ENCODE measurements at places on chromosomes 7 and 10. TPM values are rescaled to one million over a fixed set of nuclear protein-coding genes. Genes with fewer than 3 reads are reported as not detected.

The ABCF2 gene
- total RNA-seq, result 48.6 TPM

The AGAP4 gene
- total RNA-seq, result 12.2 TPM

The PLPP4 gene
- total RNA-seq, result 6.7 TPM

The CREB5 gene
- 52.1 TPM for total RNA-seq

DNA sequence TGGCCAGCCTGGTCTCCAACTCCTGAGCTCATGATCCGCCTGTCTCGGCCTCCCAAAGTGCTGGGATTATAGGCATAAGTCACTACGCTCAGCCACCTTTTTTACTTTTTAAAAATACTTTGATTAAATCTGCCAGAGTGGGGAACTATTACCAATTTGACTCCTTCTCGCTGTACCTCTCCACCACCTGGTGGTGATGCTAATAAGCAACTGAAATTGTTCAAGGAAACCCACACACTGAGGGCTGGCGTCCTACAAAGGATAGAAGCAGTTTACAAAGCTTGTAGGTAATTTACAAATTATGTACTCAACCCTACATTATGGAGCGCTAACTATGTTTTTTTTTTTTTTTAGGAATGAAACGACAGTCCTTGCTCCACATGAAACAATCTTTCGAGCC, 111.1 kb downstream of the CPED1 start:
- no peak for DNase-seq

DNA sequence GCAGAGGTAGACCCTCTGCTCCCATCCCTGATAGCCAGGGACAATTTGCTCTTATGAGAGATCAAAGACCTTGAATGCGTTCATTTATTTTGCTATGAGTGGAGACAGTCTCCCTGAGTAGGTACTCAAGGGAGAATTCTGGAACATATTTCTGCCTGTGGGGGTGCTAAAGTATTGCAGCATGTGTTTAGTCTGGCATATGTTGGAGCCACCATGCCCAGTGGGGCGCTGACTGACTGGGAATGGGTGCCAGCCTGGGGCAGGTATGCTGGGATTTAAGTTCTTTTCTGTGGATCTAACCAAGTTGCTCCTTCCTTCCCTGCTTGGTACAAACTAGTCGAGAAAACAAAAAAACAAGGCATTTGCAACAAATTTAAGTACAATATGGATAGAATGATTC, 99.1 kb downstream of the JCAD start:
- DNase-seq, result no peak

GRCh38 chr7:136549756-136550155, 318.7 kb upstream of the CHRM2 start:
- DNase-seq, result no peak

- no peak for DNase-seq
Observed at GRCh38 chr10:122323941-122324675, 50.4 kb upstream of the PLEKHA1 start.

DNA sequence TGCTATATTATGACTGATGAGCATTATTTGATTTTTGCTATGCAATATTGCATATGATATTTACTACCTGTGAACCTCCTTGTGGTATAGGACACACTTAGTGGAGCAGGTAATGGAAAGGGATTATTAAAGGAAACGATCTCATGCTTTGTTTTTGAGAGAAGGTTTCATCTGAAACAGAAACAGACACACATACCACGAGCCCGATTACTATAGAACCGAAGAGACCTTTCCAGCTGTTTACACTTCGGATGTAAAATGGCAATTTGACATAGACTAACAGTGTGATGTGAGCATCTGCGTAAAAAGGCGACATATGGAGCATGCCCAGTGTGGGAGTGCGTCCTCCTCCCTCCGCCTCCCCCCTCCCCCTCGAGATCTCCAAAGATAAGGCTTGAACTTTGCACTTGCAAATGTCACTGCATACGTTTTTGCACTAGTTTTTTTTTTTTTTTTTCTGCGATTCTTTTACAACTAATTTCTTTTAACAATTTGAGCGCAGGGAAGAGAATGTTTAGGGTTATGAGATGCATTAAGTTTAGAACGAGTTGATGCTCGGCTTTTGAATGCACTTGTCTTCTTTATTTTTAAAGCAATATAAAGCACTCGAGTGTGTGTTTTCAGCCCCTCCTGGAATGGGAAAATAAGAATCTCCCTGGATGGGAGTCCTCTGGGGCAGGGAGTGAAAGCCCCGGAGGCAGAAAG, 251.0 kb downstream of the NSUN6 start:
- DNase-seq, result no peak

DNA sequence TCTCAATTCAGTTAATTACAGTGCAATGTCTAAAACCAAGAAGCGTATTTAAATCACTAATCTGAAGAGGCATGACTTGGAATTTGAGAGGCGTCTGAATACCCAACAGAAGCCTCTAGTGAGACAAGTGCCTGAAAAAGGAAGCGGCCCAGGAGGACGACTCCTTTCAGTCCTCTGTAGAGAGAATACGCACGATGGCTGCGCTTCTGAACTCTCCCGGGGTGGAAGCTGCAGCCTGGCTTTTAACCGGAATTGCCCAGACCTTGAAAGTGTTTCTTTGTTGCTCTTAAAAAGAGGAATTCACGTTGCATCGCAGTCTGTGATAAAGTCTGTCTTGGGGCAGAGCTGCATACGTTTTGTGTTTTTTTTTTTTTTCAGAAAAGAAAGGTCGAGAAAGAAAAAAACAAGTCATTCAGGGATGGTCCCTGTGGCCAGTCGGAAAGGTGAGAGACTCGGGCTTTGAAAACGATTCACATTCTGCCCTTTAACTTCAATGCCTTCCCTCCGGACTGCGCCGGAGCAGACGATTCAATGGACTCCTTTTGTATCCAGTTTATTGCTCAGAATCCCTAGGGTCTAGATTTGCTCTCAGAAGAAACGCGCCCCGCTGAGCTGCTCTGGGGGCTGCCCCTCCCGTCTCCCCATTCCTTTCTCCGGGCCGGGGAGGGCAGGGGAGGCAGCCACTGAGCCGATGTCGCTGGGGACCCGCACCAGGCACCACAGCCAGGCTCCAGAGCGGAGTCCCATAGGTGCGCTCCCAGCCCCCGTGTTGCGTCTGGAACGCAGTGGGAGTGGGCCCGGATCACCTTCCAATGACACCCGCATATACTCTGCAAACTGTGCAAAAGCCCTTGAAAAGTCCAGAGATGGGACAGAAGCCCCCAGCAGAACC, 994 bp upstream of the PTF1A start:
- DNase-seq, result no peak

- no peak for DNase-seq
Observed at GRCh38 chr7:122902751-122903495, 16.7 kb upstream of the CADPS2 start.

GRCh38 chr7:142805350-142806021, 34.7 kb downstream of the PRSS2 start:
- DNase-seq, result no peak

Measured in Karpas-422 (cell line).